ENCODE measurements at places on chromosomes 16 and 17.

GRCh38 chr17:38456031-38456815 is 28.0 kb downstream of the ARHGAP23 start:
- DNase-seq, result no peak

GRCh38 chr17:4870855-4871254 is 28.5 kb upstream of the C17orf107 start:
- DNase-seq, result no peak

GRCh38 chr16:51388516-51388951 is 237.5 kb upstream of the SALL1 start:
- DNase-seq, result no peak

GRCh38 chr16:86558355-86559193 is 3.5 kb upstream of the MTHFSD start:
- DNase-seq, result no peak

- DNase-seq, result no peak
Observed at GRCh38 chr17:78340183-78340955, 19.5 kb downstream of the SOCS3 start.

- DNase-seq, result no peak
Observed at GRCh38 chr16:50879873-50880695, 138.2 kb downstream of the CYLD start.

GRCh38 chr16:24925163-24925562 is 79.4 kb downstream of the SLC5A11 start:
- DNase-seq, result no peak

- no peak for DNase-seq
Observed at GRCh38 chr17:8161289-8162232, 1.2 kb downstream of the VAMP2 start.

DNA sequence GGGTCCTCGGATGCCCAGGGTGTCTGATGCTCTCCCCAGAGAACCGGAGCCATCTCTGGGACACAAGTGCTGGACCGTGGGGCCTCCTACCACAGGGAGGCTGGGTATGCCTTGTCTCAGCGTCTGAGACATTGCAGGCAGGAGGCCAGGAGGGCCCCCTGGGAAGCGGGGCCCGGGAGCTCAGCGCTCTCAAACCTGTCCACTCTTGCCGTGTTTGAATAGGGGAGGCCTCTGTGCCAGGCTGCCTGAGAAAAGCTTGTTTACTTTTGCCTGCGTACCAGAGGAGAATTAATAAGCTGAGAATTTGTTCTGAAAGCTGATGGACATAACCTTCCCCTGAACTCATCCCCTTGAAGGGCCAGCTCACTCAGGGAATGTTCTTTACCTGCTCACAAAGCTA is 163.8 kb downstream of the NTN1 start:
- DNase-seq, result no peak

- no peak for DNase-seq
Observed at GRCh38 chr17:79036596-79036995, 12.6 kb downstream of the C1QTNF1 start.
